ENCODE measurements at places on chromosomes 2 and 18.

DNA sequence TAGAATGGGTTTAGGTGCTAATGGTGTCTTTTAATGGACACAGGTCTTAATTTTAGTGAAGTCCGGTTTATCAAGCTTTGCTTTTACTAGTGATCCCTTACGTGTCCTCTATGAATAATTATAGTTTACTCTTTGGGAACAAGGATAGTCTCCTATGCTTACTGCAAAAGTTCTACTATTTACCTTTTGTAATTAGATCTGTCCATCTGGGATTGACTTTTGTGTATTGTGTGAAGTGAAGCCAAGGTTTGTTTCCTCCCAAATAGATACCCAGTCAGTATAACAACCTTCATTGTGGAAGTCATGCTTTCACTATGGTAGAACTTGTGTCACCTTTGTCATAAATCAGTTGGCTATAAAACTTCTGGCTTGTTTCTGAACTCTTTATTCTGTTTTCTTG lies 740.9 kb upstream of the CRIM1 start:
- no peak for DNase-seq

- DNase-seq: no peak
Observed at GRCh38 chr2:2333076-2333475, 2.0 kb upstream of the MYT1L start.

- peak; percentile 66 for DNase-seq
Observed at GRCh38 chr2:74587664-74588277, 33.3 kb downstream of the DOK1 start.

- no peak for DNase-seq
Observed at GRCh38 chr2:197077336-197077735, 150.8 kb upstream of the PGAP1 start.

DNA sequence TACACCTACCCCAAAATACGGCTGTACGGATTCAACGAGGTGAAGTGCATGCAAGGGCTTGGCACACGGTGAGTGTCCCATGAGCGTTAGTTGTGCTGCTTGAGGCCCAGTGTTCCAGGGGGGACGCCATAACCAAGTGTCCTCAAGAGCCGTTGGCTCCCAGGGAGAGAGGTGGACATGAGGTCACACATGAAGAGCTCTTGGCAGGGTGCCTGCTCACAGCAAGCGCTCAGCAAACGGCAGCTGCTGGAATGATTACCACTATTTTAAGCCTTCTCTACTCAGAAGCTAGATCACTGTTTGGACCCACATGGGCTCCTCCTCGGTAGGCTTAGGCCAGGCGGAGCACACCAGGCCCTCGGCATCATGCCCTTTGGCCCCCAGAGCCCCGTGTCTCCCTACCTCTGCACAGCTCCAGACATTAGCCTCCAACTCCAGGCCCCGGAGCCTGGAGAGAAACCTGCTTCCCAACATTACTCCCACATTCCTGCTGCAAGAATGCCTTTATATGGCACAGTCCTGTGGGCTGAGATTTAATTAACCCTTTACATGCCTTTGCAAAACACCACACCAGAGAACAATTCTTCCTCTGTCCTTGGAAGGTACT lies 68.4 kb upstream of the PPP1CB start:
- peak; percentile 50 for DNase-seq

DNA sequence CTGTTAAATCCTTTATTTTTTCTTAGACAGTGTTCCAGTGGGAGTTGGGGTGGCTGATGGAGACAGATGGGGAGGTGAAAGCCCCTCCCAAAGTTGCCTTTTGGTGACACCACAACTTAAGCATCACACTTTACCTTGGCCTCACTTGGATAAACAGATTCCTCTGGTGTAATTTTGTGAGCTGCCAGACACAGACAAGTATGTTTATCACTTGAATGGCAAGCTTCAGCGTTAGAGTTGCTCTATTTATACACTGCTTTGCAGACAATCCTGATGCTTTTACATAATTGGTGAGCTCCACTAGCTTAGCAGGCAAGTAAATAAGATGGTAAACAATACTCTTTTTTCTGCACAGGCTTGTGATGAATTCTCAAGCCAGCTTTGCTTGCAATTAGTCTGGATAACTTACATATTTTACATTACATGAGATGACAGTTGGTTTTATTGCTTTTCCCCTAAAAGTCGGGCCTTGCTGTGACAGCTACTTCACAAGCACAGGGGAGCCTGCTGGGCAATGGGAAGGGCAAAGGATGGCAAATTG lies 226.2 kb downstream of the SLC8A1 start:
- DNase-seq: no peak

DNA sequence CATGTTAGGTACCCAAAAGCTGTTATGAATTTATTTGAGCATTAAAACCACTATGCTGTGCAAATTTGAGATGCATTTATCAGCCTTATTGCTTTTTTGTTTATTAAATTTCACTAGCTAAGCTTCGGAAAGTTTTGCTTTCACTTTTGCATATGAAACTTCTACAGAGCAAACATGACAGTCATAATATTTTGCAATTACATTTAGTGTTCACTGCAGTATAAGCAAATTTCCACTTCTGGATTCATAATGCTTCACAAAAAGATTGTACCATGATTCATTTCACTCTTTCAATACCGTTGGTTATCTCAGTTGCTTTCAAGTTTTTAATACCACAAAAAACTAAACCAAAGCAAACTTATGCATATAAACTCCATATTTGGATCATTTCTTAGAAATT lies 228.7 kb upstream of the SLC8A1 start:
- peak; percentile 3 for DNase-seq

DNA sequence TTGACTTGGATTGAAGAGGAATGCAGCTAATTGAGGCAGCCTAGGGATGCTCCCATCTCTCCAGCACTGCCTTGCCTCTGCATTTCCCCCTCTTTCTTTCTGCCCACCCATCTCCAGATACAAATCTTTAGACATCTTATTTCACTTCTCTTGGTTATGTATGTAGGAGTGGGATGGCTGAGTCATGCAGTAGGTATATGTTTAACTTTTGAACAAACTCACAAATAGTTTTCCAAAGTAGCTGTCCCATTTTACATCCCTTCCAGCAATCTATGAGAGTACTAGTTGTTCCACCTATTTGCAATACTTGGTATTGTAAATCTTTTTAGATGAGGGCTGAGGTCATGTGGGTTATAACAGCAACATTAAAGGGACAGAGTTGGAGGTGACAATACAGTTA lies 329.9 kb downstream of the DYSF start:
- DNase-seq: no peak

DNA sequence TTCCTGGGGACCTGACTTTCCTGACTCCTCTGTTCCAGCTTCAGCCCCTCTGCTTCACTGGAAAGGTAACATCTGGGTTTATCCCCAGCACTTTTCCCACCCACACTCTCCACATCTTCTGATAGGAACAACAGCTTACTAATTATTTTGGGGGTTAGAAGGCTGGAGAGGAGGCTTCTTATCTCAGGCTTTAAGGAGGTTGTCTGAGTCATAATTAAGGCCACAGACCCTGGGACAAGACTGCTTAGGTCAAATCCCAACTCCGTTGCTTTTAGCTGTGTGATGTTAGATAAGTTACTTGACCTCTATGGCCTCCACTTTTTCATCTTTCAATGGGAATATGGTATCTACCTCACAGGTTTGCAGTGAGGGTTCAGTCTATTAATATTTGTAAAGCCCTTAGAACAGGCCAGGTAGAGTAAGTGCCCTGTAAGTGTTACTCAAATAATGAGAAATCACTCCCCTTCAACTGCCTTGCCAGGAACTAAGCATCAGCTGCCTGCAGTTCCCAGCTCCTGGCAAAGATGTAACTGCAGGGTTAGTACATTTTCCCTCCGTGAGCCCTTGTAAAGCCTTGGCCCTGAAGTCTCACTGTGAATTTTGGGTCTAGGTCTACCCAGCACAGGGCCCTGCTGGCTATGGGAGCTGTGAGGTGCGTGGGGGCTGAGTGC lies 123.6 kb downstream of the MTX2 start:
- no peak for DNase-seq

DNA sequence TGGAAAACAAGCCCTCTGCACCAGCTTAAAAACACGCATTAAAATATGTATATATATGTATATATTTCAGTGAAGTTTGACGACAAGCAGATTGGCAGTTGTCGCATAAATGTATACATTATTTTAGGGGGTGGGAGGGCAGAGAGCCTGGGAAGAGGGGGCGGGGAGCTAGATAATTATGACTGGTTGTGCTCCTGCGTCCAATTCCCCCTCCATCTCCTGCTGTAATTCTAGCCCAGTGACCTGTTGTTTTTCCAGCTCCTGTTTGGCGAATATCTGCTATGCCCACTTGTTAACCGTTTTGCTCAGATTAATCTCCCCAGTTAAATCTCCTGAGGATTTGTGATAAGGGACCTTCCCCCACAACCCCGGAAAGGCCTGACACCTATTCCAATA lies 656 bp downstream of the UNC80 start:
- DNase-seq: no peak

- DNase-seq: no peak
Observed at GRCh38 chr18:74351354-74351753, 35.7 kb downstream of the C18orf63 start.

GRCh38 chr2:165698444-165698884 lies 95.6 kb downstream of the GALNT3 start:
- DNase-seq: peak; percentile 57

GRCh38 chr2:1495676-1496358 lies 82.6 kb downstream of the TPO start:
- no peak for DNase-seq

DNA sequence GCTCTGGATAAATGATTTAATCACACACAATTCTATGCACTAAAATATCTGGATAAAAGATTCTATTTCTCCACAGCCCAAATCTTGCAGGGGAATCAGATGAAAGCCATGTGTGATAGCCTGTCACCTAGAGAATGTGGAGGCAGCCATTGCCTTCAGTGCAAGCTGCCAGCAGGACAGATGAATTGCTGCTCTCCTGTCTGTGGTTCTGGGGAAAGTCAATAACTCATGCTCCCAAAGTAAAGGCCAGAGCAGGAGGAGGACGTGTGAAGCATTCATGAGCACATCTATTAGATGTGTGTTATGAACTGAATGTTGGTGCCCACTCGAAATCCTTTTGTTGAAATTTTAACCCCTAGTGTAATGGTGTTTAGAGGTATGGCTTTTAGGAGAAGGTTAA lies 195.1 kb downstream of the RDH14 start:
- DNase-seq: no peak

GRCh38 chr2:54176577-54176976 lies 61.2 kb downstream of the ACYP2 start:
- DNase-seq: peak; percentile 24

DNA sequence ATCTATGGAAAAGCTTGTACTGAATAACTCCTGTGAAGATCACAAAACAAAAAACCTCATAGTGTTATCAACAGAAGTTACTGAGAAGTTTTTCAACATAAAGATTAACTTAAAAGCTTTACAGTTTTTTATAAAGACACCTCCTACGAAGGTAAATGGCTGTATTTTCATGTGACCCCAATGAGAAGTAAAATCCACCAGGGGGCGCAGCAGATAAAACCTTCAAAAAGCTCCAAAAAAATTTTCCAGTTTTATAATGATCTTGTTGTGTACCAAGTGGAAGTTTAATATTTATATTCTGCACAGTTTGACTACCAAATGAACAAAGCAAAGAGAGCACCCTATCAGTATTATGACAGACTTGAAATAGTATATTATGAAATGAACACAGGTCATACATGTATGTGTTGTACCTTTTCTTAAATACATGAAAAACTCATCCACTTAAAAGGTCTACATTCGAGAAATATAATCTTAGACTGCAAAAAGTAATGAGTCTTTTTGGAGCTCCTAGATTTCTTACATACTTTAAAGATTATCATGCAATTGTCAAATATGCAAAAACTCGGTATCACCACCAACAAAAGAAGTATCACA lies 38.5 kb downstream of the PNO1 start:
- DNase-seq: peak; percentile 42

- no peak for DNase-seq
Observed at GRCh38 chr2:25056098-25056821, 14.4 kb downstream of the EFR3B start.

DNA sequence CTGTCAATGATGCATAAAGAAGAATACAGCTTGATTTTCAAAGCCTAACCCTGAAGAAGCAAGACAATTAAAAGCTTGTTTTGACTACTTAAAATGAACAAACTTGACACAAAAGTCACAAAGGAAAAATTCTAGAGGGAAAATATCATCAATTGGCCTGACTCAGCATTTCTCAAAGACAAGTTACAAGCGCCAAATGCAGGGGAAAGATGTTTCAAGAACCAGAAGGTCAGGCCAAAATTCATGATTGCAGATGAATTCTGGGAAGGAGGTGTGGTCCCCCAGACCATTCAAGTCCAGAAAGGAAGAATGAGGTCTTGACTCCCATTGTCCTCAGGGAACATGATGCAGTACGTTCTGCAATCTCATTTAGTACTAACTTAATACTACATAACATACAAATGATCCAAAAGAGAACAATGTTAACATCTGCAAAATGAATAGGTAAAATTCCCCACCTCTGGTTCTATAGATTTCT lies 64.5 kb downstream of the FAM210A start:
- no peak for DNase-seq

GRCh38 chr2:197500503-197501131 lies 438 bp downstream of the HSPE1 start:
- no peak for DNase-seq

DNA sequence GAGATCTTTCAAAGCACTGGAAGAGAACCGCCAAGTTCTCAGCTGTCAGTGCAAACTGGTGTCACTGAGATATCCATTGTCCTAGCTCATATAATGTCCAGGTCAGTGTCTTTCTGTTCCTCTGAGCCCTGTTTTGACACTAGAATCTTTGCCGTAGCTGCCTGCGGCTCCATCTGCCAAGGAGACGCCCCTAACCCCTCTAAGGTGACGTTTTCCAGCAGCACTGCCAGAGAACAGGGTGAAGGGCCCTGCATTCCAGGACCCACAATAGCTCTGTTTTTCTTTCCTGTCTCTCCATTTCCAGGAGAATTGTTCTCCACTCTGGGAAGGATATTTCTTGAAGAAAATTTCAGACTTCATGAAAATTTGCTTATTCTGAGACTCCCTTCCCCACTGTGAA lies 181.7 kb upstream of the SLC39A10 start:
- no peak for DNase-seq

DNA sequence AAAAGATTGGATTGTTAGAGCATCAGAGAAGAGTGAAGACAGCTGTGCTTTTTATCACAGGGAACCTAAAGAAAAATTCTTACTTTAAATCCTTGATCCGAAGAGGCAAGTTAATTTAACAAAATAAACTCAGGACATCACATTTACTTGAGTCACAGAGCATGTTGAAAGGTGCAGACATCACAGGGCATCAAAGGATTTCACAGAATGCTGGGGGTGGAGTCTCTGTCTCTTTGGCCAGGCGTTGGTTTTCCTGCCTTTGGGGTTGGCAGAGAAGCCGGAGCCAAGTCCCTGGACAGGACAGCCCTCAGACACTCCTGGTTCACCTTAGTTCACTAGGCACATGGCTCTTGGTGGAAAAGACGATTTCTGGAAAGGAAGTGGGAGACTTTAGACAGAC lies 56.3 kb downstream of the SH3RF3 start:
- DNase-seq: peak; percentile 95

DNA sequence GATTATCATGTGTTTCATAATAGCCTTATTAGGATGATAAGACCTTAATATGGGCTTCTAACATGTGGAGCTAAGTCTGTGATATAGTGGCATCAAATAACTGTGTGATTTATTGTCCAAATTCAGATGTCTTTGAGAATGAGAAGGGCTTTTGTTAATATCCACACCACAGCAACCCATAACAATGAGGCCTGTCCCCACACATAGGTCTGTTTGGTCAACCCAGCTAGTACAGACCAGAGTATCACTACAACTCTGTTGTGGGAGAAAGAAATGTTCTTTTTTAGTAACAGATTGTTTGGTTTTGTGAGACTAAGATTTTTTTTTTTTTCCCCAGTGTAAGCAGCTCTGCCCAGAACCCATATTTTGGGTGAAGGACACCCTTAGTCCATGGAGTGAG lies 439.2 kb downstream of the PIK3C3 start:
- no peak for DNase-seq

GRCh38 chr2:96491860-96492497 lies 13.2 kb downstream of the NEURL3 start:
- no peak for DNase-seq
